ENCODE measurements at places on chromosomes 3 and 15.
A peak's percentile ranks its signal among the peaks of the same experiment; 100 is the strongest.

GRCh38 chr3:128070898-128071591 is 18.8 kb downstream of the SEC61A1 start:
- no peak for DNase-seq

- DNase-seq, result no peak
These were observed 316.1 kb upstream of the TMCO5A start for GRCh38 chr15:37618353-37618752.

- no peak for DNase-seq
These were observed 183.1 kb upstream of the KCNMB2 start for GRCh38 chr3:178353006-178353694.

DNA sequence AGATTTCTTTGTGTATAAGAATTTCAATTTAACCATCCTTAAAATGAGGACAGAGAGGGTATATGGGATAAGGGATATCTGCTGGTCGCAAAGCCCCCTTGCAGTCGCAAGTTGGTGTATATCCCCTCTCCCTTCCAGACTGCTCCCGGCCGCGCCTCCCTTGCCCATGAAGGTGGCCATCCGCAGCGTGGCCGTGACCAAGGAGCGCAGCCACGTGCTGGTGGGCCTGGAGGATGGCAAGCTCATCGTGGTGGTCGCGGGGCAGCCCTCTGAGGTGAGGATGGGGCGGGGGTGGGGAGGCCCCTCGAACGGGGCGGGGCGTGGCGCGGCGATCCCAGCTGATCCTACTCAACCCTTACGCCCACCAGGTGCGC is 29.4 kb downstream of the NBEAL2 start:
- no peak for DNase-seq

DNA sequence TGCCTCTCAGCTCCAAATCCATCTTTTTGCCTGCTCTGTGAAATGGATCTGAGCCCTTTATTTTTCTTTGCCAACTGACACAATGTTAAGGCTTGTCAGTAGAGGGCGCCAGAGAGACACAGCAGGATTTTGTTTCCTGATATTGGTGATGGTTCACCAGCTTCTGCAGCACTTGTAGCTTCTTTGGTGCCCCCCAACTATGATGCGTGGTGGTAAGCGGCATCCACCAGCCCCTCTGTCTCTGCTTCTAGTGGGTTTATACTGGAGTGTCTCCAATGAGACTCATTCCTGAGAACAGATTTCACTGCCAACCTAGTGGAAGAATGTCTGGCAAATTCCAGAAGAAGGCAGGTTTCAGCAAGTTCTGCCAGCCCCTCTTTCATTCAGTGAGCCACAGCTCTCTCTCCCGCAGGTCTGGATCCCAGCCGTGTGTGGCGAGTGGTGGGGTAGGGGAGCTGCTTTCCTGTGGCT is 471.9 kb upstream of the FRG2C start:
- peak; percentile 0 for DNase-seq

DNA sequence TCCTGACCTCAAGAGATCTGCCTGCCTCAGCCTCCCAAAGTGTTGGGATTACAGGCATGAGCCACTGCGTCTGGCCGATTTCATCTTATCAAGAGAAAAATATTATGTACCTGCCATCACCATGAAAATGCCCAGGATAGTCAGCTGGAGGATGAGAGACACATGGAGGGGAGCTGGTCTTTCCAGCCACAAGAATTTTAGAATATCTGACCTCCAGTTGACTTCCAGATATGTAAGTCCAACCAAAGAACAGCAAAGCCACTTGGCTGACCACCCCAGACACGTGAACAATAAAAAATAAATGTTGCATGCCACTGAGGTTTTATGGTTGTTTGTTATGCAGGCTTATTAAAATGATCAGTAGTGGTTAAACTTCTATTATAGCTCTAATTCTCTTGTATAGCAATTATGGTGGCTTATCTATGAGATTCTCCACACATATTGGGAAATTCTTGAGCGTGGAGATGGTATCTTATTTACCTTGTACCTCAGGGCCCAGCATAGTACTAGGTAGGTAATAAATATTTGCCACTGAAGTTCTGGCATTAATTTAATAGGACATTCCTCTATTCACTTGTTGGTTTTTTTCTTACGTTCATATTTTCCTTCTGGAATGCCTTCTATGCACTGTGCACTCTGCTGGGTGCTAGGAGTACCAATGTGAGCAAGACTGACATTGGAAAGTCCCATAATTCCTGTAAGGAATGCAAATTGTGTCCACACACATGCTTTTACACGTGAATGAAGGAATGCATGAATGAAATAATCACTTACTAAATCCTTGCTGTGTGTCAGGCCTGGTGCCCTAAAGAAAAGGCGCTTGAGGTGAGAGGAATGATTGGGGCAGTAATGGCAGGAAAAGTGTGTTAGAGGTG is 77.6 kb downstream of the EDEM1 start:
- DNase-seq, result no peak

DNA sequence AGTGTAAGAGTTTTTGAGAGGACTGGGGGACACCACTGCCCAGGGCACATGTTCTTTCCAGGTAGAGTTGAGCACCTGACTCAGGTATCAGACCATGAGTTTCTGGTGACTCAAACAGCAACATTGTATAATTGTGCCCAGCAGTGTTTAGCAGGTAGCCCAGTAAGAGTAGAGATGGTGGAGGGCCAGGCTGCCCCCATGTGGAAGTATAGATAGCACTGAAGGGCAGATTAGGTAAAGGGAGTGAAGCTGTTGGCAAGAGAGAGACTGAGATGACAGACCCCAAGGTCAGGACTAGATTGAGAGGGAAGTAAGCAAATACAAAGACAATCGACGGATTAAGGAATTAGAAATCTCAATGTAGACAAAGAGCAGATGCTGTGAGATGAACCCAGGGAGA is 74.6 kb downstream of the TRIM42 start:
- no peak for DNase-seq

DNA sequence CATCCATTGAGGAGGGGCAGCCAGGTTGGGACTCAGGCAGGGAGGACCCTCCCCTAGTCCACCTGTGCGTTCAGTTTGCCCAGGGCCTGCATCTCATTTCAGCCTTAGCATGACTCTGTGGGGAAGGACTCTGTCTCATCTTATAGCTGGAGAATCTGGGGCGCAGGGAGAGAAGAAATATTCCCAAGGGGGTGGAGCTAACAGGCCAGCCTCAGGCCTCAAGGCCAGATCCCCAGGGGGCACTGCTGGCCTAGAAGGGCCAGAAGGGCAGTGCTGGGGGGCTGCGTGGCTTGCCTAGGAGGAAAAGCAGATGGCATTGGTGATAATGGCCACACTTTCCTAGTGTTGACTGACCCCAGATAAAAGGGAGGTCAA is 10.9 kb downstream of the AMOTL2 start:
- no peak for DNase-seq

DNA sequence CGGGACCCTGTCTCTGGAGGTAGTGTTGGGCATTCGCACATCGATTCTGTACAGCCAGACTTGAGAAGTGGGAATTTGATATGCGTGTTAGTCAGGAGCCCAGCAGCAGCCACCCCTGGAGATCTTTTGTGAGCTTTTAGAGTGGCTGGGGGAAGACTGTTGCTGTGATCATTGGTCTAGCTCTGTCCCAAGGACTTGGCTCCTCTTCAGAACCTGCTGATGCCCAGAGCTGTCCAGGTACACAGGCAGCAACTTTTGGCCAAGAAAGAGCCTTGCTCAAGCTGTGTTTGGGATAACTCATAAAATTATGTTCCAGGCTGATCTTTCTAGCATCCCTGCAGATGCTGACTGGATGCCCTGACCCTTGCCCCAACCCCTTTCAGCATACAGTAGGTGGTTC is 29.3 kb downstream of the LIMD1 start:
- no peak for DNase-seq

GRCh38 chr15:53400986-53401385 is 358.5 kb downstream of the WDR72 start:
- DNase-seq, result no peak

GRCh38 chr3:179016979-179017670 is 54.5 kb downstream of the ZMAT3 start:
- DNase-seq, result no peak

GRCh38 chr3:126085841-126086240 is 1.9 kb upstream of the SLC41A3 start:
- no peak for DNase-seq

DNA sequence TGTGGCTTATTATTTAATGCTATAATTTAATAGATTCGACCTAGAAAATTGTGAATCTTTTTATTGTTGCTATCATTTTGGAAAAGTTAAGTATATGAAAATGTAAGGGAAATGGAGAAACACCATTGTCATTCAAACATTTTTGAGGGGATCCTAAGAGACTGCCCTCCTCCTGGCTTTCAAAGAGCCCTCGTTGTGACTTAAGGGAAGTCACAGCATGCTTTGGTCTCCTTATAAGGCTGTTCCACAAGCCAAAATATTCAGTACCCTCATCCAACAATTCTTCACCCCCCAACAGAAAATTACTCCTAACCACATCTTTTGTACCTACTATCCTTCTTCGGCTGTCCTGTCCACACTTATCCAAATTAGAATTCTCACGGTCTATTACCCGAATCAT is 140.2 kb downstream of the GBE1 start:
- DNase-seq, result no peak

DNA sequence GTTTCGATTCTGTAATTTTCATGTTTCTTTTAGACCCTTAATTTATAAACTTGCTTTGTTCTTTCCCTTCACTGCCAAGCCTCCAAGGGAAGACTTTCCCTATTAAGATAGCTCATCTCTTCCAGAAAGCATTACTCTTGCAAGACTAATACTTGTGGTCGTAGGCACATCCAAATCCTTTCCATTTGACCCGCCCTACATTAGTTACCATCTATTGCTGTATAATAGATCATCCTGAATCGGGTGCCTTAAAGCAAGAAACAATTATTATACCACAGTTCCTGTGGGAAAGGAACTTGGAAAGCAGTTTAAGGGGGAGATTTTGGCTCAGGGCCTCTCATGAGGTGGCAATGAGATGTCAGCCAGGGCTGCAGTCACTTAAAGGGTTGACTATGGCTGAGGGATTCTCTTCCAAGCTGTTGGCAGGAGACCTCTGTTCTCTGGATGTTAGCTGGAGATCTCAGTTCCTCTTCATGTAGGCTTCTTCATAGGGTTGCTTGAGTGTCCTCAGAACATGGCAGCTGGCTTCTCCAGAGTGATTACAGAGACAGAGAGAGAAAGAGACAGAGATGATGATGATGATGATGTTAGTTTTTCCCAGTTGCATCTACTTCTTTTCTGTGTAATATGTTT is 570.4 kb upstream of the TGFBR2 start:
- no peak for DNase-seq

All from activated T-helper 9 cell treated with anti-CD3 and anti-CD28 coated beads, Interleukin-2, amount 50 U/mL, for 16 hours (primary cell).